ENCODE measurements at places on chromosomes 16 and 17. TPM values are rescaled to one million over a fixed set of nuclear protein-coding genes. Genes with fewer than 3 reads are reported as not detected.

- no peak for DNase-seq
These were observed 751 bp upstream of the DOC2B start for GRCh38 chr17:182050-182751.

- no peak for DNase-seq
These were observed 15.0 kb upstream of the C17orf58 start for GRCh38 chr17:68011199-68011665.

DNA sequence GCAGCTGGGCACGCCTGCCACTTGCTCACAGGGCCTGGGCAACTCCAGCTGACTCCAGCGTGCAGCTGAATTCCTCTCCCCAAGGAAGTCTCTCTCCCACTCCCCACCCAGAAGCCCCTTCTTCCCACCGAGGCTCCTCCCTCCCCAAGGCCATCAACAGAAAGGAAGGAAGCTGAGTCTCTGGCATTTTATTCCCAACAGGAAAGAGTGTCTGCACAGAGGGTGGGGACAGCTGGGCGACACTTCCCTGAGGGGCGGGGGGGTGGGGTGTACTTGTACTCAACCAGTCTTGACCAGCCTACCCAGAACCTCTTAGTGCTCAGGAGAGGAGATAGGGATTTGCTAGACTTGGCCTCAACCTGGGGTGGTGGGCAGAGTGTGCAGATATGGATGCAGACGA lies at the start of gene EXOC3L1:
EXOC3L1 (minus strand) TSS at position 96 of the 400 bp plus-strand sequence. CDS start 460 bp downstream, outside the sequence.
- DNase-seq: no peak

DNA sequence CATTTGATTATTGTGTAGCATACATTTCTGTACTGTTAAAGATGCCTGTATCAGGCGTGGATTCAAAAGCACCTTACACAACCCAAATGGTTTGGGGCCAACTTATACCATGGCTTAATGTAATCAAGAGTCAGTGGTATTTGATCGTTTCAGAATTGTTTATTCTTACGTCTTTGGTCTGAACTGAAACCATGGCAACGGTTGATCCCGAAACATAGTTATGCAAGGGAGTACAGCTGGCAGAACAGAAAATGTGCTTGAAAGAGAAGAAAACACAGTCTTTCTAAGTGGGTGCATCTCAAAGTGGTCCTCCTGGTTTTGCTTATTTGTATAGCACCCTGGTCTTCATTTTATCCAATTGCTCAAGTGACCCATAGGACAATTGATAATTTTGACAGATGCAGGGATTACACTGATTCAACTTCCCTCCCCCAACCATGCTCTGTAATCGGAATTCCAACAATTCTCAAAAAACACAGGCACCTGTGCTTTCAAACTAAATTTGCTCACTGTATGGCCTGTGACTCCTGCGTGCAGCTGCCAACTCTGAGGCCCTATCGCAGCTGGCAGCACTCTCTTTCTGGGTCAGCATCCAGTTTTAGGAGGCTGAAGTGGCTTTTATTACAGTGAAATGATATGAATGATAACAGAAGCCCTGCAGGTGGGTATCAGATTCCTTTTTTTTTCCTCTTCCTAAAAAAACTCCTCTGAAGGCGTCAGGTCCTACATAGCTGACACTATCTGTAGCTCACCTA lies 77.0 kb upstream of the AXIN2 start:
- DNase-seq: no peak

Gene GPR142
- 0.63 TPM for polyA plus RNA-seq

GRCh38 chr17:44901411-44901921 lies 2.2 kb upstream of the EFTUD2 start:
- no peak for DNase-seq

DNA sequence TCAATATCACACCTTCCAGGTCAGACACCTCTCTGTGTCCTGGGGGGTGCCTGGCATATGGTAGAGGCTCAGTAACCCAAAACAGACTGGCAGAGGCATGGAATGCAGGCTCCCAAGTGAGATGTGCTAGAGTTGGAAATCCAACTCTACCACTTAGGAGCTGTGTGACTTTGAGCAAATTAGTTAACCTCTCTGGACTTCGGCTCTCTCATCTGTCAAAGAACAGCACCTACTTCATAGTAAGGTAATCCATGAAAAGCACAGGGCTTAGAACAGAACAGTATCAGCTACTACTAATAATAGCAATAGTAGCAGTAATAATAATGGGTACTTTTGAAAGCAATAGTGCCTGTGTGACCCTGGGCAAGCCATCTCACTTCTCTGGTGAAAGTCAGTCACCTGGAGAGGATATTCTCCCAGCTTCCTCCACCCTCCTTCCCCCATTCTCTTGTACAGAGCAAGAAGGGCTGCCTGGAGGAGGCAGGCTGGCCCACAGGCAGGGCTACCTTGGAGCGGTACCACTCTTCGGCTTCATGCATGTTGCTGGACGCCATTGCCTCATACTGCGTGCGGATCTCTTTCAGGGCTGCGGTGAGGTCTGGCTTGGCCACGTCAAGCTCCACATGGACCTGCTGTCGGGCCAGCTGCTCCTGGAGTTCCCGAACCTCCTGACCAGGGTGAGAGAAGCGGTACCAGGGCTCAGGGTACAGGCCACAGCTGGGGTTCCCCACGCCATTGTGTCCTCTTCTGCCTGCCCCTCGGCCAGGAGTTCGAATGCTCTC lies 2.3 kb downstream of the GFAP start:
- DNase-seq: no peak
